ENCODE measurements at places on chromosomes 6 and 20.

DNA sequence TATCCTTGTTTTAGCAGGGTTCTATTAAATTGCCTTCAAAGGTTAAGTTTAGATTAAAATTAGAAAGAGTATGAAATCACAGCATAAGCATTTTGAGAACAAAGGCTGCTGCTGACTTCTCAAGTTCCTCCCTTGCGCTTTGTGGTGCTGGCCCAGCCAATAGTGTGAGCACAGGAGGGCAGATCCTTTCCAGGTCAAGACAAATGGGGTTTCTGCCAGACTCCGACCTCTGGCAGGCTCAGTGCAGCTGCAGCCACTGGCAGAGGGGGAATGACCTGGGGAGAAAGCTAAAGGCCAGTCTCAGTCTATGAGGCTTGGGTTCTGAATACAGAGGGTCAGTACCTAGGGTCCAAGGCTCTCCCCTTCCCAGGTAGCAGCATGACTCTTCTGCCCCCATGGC is 27.0 kb downstream of the CLIC5 start:
- DNase-seq = no peak

GRCh38 chr6:14889611-14890593 is 356.0 kb upstream of the JARID2 start:
- no peak for DNase-seq

DNA sequence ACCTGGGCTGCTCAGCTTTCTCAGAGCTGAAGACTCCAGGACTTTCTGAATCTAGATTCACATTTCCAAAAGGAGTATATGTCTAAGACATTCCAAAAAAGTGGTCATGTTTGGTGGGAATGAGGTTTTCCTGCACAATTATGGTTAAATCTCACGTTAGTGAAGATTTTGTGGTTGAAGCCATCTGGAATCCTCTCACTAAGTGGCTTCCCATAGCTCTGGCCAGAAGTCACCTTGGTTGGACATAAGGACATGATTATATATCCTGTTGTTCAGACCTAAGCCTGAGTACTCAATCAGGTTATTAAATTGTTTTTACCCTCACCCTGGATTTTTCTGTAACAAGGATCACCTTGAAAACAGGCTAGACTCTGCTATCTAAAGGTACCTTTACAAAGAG is 176.1 kb upstream of the PLN start:
- DNase-seq = no peak

GRCh38 chr6:158591810-158592209 is 31.9 kb downstream of the TMEM181 start:
- no peak for DNase-seq

DNA sequence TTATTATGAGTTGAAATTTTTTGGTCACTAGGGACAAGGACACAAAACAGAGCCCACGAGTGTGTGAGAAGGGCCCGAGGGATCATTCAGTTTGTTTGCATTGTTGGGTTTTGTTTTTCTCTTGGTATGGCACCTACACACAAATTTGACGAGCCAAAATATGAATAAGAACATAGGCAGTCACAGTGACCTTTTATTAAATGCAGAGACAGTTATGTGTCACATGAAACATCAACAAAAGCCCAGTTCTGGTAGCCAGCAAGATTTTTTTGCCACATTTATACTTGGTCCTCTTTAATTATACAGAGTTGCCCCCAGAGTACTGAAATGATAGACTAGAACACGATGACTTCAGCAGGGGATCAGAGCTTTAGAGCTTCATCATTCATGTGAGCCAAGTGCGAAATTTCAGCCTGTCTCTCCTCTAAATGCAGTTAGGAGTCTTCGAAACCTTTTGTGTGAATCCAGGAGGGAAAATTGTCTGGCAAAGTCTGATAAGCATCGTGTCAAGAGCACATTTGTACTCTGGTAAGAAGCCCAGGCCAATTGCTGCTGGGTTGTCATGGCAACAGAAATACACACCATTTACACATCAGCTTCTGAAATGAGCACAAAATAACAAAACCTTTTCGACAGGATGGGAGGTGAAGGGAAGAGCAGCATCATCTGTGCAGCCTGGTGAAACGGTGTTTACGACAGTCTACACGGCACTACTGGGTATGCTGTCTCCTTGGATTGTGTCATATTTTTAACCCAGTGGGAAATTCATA is 79.2 kb upstream of the RIPOR2 start:
- DNase-seq = no peak

GRCh38 chr6:142074516-142074915 is 58.2 kb upstream of the GJE1 start:
- DNase-seq = no peak

- no peak for DNase-seq
Observed at GRCh38 chr6:94478133-94479005, 1059.0 kb upstream of the EPHA7 start.

- no peak for DNase-seq
Observed at GRCh38 chr20:40467067-40467466, 222.0 kb downstream of the MAFB start.
